Stimulated activated CD8-positive, alpha-beta memory T cell treated with anti-CD3 and anti-CD28 coated beads, Interleukin-4, amount 100 ng/mL, for 1 hour (primary cell): ENCODE measurements at places on chromosomes 1 and 21.

DNA sequence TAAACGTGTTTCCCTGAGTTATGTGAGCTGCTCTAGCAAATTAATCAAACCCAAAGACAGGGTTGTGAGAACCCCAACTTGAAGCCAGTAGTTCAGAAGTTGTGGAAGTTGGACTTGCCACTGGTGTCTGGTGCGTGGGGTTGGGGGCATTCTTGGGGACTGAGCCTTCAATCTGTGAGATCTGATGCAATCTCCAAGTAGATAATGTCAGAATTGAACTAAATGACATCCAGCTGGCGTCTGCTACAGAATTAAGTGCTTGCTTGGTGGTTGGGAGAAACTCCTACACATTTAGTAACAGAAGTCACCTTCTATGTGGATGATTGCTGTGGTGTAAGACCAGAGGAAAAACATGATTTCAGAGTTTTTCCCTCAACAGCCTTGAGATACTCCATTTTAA, 207.4 kb downstream of the FGGY start:
- DNase-seq, result no peak

DNA sequence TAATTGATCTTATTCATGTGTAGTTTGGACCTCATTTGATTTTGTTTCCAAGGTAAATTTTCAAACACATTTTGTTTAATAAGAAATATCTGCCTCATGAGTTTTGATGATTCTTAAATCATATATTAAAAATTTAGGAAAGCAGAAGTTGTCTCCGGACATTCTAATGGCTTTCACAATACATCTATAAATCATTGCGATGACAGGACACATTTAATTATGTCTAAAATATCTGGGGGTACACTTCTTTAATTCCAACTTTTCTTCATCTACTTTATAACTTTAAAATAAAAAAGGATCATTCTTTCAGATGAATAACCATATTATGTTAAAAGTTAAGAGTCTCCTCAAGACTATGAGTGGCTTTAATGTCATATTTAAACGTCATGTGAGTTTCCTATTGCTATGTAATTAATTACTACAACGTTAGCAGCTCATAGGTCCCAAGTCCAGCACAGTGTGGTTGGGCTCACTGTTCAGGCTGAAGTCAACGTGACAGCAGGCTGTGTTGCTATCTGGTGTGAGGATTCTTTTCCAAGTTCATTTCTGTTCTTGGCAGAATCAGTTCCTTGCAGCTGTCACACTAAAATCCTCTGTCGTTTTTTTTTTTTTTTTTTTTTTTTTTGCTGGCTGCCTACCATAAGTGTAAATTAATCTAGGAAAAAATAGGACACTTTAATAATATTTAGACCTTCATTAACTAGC, 893.5 kb downstream of the LTN1 start:
- no peak for DNase-seq

DNA sequence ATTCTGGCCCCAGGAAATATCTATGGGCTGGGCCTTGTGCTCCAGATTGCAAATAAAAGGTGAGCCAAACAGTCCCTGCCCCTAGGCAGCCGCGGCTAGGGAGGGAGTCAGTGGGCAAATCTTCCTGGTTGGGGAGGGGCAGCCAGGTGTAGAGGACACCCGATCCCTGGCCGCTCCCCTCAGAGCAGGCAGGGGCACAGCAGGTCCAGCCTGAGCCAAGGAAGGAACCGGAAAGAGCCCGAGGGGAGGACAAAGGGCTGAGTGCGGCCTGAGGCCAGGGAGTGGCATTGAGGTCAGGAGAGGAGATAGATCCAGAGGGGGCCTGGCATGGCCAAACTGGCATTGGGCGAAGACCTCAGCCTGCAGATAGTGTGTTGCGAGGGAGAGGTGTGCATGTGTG, 36.6 kb upstream of the ARF1 start:
- DNase-seq, result no peak

GRCh38 chr1:43440358-43440757, 13.4 kb downstream of the HYI start:
- no peak for DNase-seq
